M059J (cell line): ENCODE measurements at places on chromosomes 1 and 21.

- DNase-seq = no peak
Observed at GRCh38 chr1:160567858-160568682, 11.2 kb downstream of the CD84 start.

DNA sequence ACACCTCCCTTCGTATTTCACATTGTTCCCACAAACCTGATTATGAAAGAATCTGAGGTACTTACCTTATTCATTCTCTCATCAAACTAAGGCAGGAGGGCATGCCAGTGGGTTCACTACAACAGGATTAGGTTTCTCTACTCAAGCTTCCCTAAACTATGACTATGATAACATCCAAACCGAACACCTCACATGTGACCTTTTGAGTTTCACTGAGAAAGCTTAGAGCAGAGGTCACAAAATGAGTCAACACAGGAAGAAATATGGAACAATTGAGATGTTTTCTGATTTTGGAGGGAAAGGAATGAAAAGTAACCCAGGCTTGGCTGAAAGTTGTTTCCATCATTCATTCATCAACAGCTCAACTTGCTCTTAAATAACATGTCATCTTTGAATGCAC lies 24.1 kb downstream of the UBR4 start:
- DNase-seq = no peak

- no peak for DNase-seq
Observed at GRCh38 chr1:229621663-229622062, 4.3 kb downstream of the TAF5L start.

DNA sequence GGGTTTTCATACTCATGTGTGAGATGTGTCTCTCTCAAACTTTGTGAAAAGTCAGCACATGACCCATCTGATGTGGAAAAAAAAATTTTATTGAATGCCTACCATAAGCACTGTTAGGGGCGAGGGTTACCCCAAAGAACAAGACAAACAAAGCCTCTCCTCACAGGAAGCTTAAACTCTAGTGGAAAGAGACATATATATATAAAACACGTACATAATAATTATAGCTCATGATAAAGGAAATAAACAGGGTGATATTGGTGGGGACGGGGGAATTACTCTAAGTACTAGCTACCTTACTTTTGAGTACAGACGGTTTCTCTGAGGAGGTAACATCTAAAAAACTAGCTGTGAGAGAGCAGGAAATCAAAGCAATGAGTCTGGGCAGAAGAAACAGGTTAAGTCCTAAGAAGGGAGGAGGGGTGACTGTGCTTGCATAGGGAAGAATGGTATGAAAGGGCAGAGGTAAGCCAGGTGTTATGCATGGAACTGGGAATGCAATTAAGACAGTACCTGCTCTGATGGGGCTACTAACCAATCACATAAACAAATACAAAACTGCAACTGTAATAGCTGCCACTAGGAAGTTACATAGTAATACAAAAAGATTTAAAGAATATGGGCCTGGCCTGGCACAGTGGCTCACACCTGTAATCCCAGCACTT lies 4.5 kb downstream of the LIN9 start:
- no peak for DNase-seq

DNA sequence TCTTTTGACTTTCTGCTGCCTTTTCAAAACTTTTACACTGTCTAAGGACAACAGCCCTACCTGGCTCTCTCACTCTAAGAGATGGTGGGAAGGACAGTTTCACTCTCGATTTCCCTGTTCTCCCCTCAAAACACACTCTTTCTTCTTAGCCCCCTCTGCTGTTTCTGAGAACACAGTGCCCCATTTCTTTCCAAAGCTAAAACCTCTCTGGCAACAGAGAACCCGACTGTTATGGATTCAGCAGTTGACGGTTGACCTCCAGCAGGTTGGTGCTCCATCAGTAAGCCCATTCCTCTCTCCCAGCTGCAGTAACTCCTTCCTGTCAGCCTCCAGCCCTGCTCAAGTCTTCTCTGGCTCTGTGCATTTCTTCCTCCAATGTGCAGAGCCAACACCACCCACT lies 88.2 kb upstream of the ABCD3 start:
- DNase-seq = peak; percentile 86

DNA sequence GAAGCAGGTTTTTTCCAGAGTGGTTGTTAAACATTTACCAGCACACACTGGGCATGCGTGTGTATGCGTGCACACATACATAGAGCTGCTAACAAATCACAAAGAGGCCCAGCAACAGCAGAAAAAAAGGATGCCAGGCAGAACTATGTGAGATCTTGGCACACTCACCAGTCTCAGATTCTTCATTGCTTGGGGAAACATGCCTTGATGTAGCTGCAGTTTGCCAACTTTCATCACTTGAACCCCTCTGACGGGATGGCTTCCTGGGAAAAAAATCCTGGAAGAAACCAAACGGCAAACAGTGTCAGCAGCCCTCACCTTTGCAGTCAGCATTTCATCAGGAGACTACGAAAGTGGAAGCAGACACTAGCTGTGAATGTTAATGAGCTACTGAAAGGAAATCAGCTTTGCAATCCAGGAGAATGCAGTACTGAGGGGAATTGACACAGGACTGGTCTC lies 609.1 kb downstream of the KIF26B start:
- no peak for DNase-seq
